NCI-H1048 (cell line): ENCODE measurements at places on chromosomes 11 and 22.
A peak's percentile ranks its signal among the peaks of the same experiment; 100 is the strongest.

- DNase-seq, result no peak
Observed at GRCh38 chr11:1842149-1843097, 3.6 kb downstream of the TNNI2 start.

DNA sequence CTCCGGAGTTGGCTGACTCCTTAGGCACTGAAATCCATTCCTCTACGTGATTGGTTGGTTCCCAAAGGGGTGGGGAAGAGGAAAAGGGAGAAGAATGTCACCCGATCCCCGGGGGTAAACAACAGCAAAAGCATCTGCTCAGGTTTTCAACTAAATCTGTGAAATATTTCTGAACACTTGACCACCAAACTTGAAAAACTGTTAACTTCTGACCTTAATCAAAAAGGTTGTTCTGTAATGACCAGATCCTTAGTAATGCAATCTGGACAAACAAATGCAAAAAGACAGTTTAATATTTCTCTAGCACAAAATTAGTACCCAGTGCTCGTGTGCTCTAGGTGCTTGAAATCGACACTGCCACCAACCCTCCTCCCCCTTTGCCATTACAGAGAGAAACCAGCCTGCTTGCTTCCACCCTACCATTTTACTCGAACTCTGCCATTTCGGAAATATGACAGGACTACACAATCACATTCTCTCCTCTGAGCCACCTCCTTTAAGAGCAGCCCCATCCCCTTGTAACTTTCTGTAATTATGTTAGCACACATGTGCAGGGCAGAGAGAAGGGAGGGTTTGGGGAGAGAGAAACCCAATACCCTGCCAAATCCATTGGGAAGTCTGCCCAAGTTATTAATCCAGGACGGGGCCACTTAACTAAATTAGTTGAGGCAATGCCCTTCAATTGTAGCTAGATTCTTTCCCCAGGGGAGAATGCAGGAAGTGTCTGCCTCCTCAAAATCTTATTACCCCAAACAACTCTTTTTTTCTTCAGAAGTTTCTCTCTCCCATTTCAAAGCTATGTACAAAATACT is 113.8 kb downstream of the RBFOX2 start:
- peak; percentile 77 for DNase-seq

- DNase-seq, result no peak
Observed at GRCh38 chr11:80650966-80651365, 1210.1 kb upstream of the TENM4 start.

- DNase-seq, result no peak
Observed at GRCh38 chr22:46740910-46741780, 3.1 kb upstream of the CERK start.

DNA sequence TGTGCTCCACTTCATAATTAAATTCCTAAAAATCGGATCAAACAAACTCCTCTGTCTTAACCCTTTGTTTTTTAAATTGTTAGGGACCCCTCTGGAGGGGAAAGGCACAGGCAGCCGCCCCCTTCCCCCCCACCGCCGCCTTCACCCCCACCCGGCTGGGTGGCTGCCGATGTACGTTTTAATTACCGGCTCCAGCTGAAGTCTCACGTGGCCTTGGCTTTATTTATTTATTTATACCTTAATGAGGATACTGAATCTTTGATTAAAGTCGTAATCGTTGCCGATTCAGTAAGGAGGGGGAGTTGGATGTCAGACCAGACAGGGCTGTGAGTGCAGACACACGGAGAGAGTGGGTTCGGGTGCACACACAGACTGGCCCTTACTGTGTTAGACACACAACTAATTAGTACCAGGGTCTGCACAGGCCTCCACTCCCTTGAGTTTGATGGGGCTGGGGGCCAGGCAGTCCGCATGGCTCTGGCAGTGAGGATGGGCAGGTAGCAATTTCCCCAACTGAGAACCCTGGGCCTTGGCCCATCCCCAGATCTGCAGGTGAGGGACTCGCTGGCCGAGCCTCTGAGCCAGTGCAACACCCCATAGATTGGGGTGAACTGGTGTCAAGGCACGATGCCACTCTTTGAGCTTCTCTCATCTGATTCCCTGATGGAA is 51.3 kb upstream of the NNMT start:
- DNase-seq, result no peak
